ENCODE measurements at places on chromosomes 4 and X. TPM values are rescaled to one million over a fixed set of nuclear protein-coding genes. Genes with fewer than 3 reads are reported as not detected.

DNA sequence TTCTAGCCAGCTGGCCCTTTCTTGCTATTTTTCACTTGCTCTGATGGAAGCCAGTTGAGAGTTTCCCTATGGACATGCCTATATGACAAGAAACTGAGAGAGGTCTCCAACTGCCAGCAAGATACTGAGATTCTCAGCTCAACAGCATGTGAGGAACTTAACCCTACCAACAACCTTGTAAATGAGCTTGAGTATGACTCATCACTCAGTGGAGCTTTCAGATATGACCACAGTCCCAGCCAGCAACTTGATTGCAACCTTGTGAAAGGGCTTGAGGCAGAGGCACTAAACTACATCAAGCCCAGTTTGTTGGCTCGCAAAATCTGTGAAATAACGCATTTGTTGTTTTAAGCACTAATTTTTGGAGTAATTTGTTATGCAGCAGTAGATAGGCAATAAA, 175.8 kb downstream of the COMMD8 start:
- ATAC-seq, result peak; percentile 36

DNA sequence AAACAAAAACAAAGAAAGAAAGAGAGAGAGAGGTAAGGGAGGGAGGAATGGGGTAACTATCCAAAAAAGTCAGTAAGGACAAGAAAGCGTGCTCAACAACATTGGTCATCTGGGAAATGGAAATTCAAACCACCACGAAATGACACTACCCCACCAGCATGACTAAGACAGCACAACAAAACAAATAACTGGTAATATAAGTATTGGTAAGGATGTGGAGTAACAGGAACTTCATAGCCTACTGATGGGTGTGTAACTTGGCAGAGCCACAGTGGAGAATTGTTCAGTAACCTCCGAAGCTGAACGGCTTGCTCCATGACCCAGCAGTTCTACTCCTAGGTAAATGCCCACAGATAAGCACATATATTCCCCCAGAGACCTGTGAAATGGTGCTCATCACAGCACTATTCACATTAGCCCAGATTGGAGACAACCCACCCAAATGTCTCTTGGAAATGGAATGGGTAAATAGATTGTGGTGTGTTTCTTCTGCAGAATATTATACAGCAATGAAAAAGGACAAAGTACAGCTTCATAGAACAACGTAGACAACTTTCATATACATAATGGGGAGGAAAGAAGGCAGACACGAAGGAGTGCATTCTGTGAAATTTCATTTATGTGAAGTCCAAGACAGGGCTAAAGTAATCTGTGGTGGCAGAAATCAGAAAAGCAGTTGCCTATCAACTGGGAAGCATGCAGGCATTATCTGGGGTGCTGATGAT, 95.5 kb upstream of the ATP6AP2 start:
- ATAC-seq, result peak; percentile 58

DNA sequence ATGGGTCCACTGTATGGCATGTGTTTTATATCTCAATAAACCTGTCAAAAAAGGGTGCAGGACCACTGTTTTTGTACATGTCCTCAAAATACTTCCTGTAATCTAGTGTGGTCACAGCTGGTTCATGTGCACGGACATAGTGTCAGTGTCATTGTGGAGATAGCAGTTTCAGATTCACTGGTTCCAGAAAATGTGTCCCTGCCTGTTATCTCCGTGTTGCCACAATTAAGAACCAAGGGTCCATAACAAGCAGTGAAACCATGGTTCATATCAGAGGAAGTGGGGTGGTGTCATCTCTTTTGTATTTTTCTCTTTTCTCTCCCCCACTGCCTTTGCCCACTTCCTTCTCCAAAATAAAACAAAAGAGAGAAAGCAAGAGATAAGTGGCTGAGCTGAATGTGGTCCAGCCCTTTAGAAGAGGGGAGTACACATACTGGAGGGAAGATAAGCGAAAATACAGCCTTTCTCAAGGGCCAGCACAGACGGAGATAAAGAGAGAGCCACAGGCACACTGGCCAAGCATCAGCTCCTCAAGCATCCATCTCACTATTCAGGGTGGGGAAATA, 51.2 kb downstream of the TBL1X start:
- ATAC-seq, result no peak

DNA sequence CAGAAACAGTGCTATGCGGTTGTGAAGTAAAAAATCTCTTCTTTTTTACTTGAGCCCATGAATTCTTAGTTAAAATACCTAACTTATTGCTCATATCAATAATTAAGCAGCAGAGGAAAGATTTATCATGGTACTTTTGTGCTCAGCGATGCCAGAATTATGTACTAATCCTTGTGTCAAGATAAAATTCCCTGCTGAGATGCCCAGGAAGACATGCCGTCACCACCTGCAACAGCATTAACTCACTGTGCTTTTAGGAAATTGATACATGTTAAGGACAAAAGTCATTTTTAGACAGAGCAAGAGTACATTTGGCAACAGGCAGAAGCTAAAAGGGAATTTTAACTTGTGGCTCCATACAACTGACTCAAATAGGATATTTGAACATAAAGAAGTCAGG, 138.9 kb downstream of the NPNT start:
- ATAC-seq, result no peak

DNA sequence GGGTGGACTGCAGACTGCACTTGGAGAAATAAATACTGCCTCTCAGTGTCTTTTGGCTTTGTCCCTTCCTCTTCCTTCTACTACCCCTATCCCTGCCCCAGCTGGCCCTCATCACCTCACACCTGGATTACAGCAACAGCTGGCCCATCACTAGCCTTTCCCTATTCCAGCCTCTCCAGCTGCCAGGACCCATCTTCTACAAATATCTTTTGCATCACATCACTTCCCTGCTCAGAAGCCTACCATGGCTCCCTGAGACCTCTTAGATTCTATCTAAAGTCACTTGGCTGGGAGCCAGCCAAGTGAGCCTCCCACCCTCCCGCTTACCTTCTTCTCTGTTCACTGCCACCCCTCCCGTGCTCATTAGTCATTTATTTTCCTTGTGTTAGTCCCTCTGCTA, 66.8 kb downstream of the TSC22D3 start:
- no peak for ATAC-seq

DNA sequence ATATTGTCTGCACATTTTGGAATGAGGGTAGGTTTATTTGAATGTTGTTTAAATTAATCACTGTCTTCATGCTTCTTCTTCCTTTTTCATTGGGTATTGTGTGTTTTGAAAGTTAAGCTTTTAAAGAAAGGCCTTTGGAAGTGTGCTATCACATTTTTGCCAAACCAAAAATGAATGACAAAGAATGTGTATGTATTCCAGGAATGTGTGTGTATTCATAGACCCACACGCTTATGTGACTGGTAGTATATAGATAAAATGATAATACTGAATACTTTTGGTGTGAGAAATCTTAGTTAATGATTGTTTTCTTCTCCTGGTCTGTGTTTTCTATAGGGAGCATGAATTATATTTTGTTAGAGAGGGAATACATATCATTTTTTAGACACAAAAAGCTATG, 404.4 kb downstream of the TLL1 start:
- no peak for ATAC-seq

- ATAC-seq, result no peak
Observed at GRCh38 chr4:66863481-66863880, 681.8 kb downstream of the CENPC start.

- peak; percentile 7 for ATAC-seq
Observed at GRCh38 chr4:150072906-150073714, 5.1 kb upstream of the DCLK2 start.

- ATAC-seq, result no peak
Observed at GRCh38 chr4:160836431-160836830, 1327.4 kb downstream of the FSTL5 start.

GRCh38 chrX:72262077-72262476, 15.0 kb downstream of the RPS4X start:
- no peak for ATAC-seq

The EGF gene
- 11.3 TPM for total RNA-seq

The SULT1E1 gene
- not detected for total RNA-seq

The OTUD4 gene
- total RNA-seq, result 52.4 TPM

The MAGED4 gene
- total RNA-seq, result 66.0 TPM

The HERC3 gene
- total RNA-seq, result 9.1 TPM

The CSAG3 gene
- total RNA-seq, result not detected

The GABRE gene
- 0.62 TPM for total RNA-seq

Data from motor neuron (in vitro differentiated cells).